Non-pigmented ciliary epithelial cell (primary cell): ENCODE measurements at places on chromosomes 1 and 21.

GRCh38 chr1:26538480-26539412 is 9.2 kb downstream of the RPS6KA1 start:
- DNase-seq = no peak

DNA sequence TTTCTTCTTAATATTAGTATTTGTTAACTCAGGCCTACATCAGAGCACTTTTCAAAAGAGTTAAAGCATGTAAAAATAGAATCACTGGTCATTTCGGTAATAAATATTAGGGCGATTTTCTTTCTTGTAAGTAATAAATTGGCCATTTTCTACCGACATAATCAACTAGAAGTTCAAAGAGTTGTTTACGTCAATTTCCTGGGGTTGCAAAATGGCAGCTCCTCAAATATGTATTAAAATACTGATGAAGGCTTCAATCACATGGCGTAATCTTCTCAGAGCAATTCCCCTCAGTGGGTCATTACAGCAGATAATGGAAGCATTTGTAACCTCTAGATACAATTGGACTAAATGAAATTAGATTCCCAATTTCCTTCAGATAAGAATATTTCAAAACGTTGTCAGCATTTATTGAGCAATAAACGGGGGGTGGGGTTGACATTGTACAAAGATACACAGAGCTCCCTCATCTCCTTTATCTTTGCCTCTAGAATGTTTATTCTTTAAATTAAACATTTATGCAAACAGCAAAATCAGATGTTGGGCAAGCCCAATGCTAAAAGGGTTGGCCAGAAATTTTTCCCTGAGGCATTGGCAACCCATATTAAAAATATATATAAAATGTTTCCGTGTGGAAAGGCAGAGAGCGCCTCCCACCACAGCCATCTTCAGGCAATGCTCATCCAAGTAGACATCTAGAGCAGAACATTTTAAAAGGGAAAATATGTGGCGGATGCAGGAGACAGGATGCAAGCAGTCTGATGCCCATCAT is 240.6 kb downstream of the NCAM2 start:
- DNase-seq = no peak

- DNase-seq = no peak
These were observed 26.6 kb downstream of the DOP1B start for GRCh38 chr21:36183144-36183795.

DNA sequence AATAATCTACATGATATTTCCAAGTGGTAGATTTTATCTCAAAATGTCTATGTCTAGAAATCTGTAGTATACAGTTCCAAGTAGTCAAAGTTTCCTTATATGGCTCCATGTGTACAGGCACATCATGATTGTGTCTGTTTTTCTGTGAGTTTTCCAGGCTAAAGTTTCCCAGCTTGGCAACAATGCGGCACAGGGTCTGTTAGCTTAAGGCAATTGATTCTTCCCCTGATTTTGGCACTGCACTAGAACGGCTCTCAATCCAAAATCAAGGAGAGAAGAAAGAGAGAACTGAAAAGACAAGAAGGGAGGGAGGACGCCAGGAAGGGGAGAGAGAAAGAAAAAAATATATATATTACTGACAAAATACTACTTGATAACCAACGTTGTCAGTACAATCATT is 193.9 kb upstream of the SNX7 start:
- no peak for DNase-seq

GRCh38 chr1:114035304-114035700 is 56.0 kb downstream of the OLFML3 start:
- no peak for DNase-seq

GRCh38 chr1:242787968-242788367 is 263.5 kb upstream of the PLD5 start:
- DNase-seq = no peak

GRCh38 chr1:178751046-178751445 is 26.0 kb downstream of the RALGPS2 start:
- no peak for DNase-seq

DNA sequence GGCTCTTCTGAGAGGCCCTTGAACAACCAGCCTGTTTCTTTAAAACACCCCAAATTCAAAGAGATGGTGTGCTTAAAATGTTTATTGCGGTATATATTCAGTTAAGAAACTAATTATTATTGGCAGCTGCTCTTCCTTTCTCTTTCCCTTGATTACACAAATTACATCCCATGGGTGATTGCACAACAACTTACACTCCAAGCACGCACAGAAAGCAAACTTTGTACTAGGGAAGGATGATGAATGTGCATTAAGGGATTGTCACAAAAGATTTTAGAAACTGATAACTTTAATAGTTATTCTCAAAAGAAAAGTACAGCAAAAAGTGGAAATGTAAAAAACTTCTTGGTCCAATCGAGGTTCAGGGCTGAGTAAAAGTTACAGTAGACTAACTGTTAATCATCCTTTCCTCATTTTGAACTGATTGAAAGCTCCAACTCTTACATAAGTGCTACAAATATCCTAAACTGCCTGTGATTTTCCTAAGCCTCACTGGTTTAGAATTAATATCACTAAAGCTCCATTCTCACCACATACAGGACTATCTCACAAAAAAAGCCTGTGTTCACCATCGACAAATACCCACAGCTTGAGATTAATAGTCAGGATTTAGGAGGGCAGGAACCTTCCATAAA is 153.4 kb downstream of the TTLL7 start:
- DNase-seq = no peak

DNA sequence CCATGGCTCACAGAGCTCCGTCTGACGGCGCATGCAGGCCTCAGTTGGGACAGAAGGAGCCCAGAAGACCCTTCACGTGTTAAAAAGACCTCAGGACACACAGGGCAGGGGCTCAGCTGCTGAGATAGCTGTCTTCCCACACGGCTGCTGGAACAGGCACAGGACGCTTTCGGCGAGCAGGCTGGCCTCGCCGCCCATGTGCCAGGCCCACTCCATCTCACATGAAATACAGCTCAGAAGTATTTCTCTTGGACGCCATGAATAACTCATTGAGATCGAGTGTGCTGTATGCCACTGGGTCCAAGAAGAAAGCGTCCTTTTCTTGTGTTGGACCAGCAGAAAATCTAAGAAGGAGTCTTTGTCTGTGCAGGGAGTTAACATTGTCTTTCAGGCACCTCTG is 69.6 kb downstream of the SIM2 start:
- DNase-seq = no peak

DNA sequence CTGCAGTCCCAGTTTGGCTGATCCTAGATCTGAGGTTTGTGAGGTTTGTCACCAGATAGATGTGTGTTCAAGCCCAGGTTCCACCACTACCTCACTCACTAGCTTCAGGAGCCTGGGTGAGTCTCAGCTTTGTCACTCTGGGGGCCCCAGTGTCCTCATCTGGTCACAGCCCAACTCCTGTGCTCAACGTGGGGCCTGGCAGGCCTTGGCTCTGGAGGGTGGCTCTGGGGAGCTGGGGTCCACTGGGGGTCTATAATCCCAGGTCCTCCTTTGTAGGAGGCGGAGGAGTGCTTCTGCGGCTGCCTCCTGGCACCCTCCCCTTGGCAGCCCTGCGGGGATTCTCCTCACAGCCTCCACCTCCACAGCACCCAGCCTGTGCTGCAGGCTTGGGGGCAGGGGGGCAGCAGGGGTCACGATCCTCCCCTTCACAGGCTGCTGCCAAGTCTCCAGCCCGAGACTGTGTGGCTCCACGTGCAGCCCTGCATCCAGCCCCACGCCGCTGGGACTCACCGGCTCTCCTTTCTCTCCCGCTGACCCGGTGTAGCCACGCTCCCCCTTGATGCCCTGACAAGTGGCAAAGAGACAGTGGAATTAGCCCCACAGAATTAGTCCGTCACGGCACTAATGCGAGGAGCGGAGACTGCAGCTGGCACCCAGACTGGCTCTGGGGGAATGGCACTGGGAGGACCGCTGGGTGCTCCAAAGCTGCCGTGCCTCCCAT is 22.5 kb upstream of the PEF1 start:
- DNase-seq = no peak

- DNase-seq = no peak
These were observed 24.1 kb downstream of the GPR3 start for GRCh38 chr1:27416387-27417111.

GRCh38 chr1:219664310-219665029 is 51.6 kb upstream of the ZC3H11B start:
- DNase-seq = no peak

- DNase-seq = no peak
These were observed 1.1 kb downstream of the ADGRL2 start for GRCh38 chr1:81801651-81802456.

DNA sequence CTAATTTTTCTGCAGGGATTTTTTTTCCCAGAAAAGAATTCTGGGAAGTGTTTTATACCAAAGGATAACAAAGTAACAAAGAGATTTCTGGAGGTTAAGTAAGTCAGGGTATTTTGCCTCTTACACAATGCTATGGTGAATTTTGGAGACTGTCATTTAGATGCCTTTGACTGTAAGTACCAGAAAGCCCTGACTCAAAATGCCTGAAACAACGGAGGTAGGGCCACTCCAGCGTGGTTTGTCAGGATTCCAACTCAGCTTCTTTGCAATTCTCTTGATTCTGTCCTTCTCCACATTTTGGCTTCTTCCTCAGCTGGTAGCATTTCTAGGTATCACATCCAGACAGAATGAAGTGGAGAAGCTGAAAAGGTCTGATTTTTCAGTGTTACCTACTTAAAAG is 106.5 kb downstream of the UCHL5 start:
- no peak for DNase-seq
